ENCODE measurements at places on chromosomes 4 and X.

DNA sequence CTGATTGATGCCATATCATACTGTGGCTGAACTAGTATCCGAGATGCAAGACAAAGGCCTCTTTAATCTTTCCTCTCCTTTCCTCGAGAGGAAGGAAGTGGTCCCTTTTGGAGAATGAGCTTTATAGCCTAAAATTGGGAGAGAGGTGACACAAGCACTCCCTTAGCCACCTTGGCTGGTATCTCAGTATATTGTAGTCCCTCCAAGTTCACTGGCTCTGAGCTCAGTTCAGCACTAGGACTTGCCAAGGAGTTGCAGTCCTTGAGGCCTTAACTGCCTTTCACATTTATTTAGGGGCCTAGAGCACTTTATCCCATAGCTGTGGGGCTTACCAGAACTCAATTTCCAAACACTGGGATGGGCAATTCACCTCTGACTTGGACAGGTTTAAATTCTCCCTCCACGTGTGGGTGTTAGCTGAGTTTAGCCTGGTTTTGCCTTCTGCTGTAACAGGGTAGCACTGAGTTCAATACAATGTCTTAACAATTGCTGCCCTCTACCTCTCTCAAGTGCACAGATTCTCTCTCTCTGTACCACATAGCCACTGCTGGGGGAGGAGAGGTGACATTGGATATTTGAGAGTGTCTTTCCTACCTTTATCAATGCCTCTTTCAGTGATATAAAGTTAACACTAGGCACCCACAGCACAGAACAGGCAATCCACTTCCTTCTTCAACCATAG is 216.4 kb downstream of the TECRL start:
- no peak for DNase-seq

DNA sequence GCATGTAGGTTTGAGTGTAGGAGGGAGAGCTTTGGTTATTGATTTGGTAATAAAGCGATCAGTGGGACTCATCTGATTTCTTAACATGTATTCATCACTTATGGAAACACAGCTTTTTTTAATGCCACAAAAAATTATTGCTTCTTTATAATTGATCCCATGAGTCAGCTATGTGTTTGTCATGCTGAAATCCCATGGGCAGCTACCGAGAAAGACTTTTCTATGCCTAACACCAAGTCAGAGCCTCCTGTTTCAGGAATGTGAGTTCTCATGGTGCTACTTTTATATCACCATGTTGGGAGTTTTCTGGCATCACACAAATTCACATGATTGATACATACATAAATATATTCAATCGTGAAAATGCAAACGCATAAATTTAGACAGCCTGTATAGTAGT is 165.7 kb downstream of the RAPGEF2 start:
- DNase-seq, result no peak

DNA sequence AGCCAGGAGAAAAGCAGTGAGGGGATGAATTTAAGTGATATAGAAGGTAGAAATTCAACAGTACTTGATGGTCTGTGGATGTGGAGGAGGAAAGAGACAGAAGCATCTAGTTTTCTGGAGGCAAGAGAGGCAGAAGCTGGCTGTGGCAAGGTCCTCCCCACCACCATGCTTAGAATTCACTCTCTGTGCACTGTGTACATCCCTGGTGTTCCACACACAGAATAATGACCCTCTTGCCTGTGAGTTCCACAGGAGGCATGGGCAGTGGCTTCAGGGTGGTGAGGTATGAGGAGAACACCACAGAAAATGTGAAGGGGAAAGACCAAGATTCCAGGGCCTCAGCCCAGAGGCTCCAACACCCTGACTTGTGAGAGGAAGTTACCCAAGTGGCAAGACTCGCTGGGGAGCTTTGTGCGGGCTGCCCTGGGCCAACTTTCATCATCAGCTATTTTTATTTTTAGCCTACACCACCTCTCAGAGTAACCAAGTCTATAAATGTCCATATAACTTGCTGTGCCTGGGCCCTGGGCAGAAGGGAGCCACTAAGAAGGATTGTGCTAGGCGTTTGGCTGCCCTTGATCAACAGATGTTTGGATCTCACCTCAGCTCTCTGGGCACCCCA is 7.8 kb upstream of the INTS6L start:
- no peak for DNase-seq

- DNase-seq, result no peak
These were observed 42.0 kb downstream of the HPRT1 start for GRCh38 chrX:134501941-134502340.

GRCh38 chr4:87068583-87069021 is 133.8 kb downstream of the AFF1 start:
- no peak for DNase-seq

- no peak for DNase-seq
These were observed 27.8 kb upstream of the RNF128 start for GRCh38 chrX:106698693-106699092.

DNA sequence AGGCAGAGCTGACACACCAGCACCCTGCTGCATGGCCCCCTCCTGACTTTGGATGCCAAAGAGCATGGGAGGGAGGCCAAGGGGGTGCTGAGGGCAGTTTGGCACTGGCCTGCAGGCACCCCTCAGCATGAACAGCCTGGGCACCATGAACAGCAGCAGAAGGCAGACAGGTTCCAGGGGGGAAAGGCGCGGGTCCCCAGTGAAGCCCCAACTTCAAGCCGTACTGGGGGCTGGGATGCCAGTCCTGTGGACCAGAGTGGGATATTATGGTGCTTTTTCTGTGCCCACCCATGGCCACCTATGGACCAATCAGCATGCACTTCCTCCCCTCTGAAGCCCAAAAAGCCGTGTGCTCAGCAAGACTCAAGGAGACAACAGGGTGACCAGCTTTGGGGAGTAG is 389.9 kb downstream of the TEX13C start:
- no peak for DNase-seq

DNA sequence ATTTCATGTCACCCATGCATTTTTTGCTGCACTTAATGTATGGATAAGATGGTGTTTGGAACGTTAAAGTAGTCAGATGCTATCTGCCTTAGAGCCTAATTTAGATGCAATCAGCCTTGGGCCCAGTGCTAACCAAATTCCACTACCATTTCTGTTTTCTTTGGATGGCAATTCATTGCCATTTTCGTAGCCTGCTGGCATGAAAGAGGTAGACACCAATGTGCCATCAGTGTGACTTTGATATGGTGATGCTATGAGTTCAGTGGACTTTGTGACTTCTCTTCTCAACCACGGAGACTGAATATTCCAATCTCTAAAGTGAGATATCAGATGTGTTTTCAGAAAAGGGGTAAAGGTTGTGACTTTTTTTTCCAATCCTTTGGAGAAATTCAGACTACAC is 1.5 kb downstream of the ETFDH start:
- DNase-seq, result no peak

GRCh38 chr4:61041527-61041926 is 158.6 kb upstream of the ADGRL3 start:
- no peak for DNase-seq
